Right lung (tissue), 10 donors: ENCODE measurements at places on chromosomes 6 and 20. TPM values are rescaled to one million over a fixed set of nuclear protein-coding genes. Genes with fewer than 3 reads are reported as not detected.

Gene FAM209B
- polyA plus RNA-seq, result 0.39 TPM

Gene KCNQ5
- 3.4 TPM for polyA plus RNA-seq

Gene GHRH
- polyA plus RNA-seq, result not detected

Gene GTF3C6
- 60.2 TPM for polyA plus RNA-seq

Gene SLC22A16
- not detected for polyA plus RNA-seq

Gene XKR7
- polyA plus RNA-seq, result 0.09 TPM
